ENCODE measurements at places on chromosomes 7 and 10.

DNA sequence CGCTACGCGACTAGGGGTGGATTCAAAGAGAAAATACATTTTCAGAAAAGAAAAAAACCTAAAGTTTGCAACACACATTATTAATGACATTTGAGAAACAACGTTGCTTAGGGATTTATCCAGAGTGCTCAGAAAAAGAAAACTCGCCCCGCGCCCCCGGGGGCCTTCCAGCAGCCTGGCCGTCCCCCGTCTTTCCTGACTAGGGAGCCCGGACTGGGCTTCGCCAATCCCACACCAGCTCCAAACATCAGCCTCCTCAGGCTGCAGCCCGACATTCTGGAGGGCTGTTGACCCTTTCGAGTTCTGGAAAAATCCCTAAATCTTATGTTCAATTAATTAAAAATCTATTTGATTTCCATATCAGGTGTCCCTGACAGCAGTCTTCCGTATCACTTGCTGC lies 48.6 kb downstream of the CLEC2L start:
- DNase-seq: no peak

DNA sequence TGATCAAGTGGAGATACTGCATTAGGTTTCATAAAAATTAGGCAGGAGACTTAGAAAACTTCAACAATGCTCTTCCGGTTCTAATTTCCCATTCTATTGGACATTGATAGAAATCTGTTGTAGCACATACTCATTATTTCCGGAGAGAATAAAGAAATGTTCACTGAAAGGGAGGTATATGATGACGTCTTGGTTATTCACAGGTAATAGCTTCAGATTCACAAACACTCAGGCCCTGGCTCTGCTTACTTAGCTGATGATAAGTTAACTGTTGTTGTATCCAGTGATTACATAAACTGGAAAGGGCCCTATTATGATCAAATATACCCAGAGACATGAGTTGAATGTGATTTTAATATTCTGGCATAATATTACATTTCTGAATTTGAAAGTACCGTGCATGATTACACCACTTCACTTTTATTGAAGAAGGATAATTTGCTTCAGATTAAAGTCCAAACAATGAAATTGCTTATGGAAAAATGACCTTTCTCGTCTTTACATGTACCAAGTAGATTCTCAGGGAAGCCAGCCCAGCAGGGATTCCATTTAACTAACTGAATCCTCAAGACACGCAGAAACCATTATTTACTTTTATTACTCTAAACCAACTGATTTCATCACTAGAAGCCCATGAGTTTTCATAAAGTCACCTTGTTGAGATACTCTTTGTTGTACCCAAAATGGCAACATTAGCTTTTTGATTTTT lies 288.0 kb upstream of the PITRM1 start:
- no peak for DNase-seq

DNA sequence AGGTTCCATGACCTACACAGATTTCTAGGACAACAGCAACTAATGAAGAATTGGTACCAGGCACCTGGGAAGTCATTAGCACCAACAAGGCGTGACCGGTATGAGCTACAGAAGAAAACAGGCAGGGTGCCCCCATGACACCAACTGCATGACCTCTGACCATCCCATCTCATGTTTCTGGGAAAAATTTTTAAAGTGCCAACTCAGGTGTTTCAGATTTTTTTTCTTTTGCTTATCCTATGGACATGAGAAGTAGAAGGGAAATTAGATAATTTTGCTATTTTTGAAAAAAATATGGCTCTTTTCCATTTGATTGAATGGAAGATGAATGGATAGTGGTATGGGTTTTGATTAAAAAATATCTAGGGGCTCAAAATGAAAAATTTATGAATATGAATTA lies 154.8 kb downstream of the NRCAM start:
- no peak for DNase-seq

GRCh38 chr10:6980353-6980752 lies 400.3 kb upstream of the PRKCQ start:
- DNase-seq: no peak

DNA sequence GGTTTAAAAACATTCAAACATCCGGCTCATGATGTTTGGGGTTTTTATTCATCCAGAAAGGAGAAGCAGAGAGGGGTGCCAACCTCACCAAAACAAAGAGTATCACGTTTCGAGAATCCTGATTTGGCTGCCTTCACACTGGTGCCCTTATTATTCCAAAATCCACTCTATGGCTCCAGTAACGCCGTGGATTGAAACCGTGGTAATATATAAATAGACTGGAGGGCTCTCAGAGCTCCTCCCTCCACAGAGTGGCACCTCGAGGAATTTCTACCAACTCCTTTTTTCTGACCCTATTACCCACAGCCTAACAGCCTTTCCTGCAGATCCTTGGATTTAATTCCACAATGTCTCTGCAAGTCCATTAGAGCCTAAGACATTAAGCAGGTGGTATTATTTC lies 353.6 kb downstream of the CRPPA start:
- no peak for DNase-seq
